Nucleus accumbens (tissue), 56 donors: ENCODE measurements at places on chromosomes 7 and 10.
A peak's percentile ranks its signal among the peaks of the same experiment; 100 is the strongest.

DNA sequence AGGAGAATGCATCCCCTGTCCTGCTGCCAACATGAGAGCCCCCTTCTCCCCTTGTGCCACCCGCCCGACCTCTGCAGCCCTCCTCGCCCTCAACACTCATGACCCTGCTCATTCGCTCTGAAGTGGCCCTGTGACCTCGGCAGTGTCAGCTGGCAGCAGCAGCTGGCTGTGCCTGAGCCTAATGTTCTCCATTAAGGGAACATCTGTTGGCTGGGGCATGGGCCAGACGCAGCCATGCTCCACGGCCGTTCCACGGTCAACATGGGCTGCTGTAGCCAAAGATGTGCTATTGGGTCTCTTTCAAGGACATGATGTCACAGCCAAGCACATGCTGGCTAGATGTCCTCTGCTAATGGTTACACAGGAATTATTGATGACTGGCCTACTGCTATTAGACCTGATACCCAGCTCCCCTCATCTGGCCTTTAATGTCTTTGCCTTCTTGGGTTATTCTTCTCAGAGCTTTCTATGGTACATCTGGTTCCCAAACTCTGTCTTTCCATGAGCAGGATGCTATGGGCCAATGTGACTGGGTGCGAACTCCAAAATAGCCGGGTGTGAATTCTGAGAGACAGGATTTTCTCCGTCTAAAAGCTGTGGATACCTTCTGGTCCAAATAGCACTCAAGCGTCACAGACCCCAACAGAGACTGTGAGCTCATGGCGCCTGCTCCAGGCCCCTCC, 22.4 kb downstream of the ADCYAP1R1 start:
- DNase-seq: no peak

- DNase-seq: no peak
Observed at GRCh38 chr10:14737808-14738545, 36.7 kb downstream of the FAM107B start.

- DNase-seq: peak; percentile 74
Observed at GRCh38 chr10:103637927-103638557, 144.5 kb downstream of the NEURL1 start.

- no peak for DNase-seq
Observed at GRCh38 chr7:1343551-1343950, 110.9 kb downstream of the UNCX start.

- DNase-seq: no peak
Observed at GRCh38 chr7:15751191-15751701, 64.8 kb upstream of the MEOX2 start.

DNA sequence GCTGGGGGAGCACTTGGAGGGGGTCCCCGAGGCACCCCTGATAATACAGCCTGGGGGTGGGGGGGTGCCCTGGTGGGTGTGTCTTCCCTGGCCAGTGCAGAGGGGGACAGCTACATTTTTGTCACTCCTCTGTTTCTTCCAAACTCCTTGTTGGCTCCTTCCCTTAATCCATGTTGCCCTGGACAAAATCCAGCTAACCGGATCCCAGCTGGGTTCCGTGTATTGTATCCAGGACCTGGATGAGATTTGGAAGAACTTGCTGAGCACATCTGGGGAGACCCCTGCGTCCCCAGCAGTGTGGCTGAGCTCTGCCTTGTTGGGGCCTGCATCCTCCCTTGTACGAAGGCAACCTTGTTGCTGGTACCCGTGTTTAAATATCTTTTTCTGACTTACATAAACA, 86.8 kb upstream of the BTBD16 start:
- DNase-seq: no peak

GRCh38 chr10:21700474-21700873, 166.4 kb downstream of the MLLT10 start:
- no peak for DNase-seq

GRCh38 chr7:4124556-4125477, 557.3 kb upstream of the FOXK1 start:
- no peak for DNase-seq

- no peak for DNase-seq
Observed at GRCh38 chr7:113768387-113768786, 150.4 kb downstream of the PPP1R3A start.

DNA sequence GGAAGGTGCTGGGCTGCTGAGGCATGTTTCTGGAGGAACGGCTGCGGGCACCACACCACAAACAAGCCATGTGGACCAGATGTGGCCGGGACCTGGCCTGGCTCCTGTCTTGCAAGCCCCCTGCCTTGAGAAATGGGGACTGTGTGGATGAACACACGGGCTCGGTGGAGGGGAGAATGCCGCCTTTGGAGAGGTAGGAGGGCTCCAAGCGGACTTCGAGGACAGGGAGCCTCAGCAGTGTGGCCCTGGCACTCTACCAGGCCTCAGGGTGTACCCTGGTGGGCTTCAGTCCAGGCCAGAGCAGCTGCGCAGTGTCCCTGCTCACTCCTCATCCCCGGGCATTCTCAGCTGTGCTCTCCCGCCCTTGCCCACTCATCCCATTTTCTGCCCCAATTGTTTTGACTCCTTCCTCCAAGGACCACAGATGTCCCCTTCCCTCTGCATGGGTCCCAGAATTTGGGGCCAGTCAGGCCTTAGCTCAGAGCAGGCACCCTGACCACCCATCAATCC, 31.5 kb downstream of the PWWP2B start:
- no peak for DNase-seq

GRCh38 chr10:53453196-53453595, 680.6 kb upstream of the MBL2 start:
- DNase-seq: no peak

- no peak for DNase-seq
Observed at GRCh38 chr7:99772565-99772964, 11.4 kb downstream of the CYP3A4 start.

DNA sequence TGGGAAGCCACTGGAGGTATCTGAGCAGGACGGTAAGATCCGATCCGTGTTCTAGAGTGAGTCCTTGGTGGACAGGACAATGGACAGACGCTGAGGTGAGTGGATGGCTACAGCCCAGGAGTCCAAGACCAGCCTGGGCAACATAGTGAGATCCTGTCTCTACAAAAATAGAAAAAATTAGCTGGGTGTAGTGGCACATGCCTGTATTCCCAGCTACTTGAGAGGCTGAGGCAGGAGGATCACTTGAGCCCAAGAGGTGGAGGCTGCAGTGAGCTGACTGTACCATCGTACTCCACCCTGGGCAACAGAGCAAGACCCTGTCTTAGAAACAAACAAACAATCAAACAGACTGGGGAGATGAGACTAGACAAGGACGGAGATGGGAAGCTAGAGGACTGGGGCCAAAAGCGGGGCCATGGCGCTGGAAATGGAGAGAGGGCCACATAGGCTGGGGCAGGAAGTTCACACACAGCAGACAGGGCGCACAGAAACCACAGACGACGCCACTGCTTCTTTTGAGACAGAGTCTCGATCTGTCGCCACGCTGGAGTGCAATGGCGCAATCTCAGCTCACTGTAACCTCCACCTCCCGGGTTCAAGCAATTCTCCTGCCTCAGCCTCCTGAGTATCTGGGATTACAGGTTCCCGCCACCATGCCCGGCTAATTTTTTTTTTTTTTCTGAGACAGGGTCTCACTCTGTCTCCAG, 24.7 kb downstream of the DAGLB start:
- no peak for DNase-seq

DNA sequence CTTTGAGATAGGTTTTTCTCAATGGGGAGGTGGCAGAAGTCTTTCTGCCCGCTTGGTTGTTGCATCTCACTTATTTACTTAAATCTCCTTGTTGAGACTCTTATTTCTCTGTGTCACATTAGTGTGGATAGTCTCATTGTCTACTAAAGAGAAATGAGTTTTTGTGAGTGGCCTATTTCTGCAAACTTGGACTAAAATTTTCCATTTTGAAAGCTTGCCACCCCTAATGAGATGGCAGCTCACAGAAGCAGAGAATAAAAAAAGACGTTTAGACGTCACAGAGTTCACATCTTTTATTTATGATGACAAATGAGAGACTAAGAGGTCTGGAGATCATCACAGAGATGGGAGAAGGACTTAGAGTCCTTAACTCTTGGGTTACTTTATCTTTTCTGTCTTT, 262.7 kb upstream of the PHYHIPL start:
- no peak for DNase-seq
